ENCODE measurements at places on chromosomes 3 and 15.

DNA sequence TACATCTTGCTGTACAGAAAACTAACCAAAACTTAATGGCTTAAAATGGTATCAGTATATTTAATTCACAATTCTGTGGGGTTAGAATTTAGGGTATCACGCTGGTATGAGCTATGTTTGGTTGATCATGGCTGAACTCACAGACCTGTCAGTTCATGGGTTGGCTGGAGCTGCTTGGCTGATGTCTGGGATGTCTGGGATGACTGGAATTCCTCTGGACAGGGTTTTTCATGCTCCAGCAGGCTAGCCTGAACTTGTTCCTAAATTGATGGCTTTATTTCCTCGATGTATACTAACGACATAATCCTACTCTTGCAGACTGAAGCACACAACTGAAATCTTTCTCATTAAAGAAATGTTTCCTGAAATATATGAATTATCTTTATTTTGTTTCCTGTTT is 338.9 kb upstream of the GBE1 start:
- DNase-seq: no peak

GRCh38 chr3:103968751-103969150 is 1398.0 kb upstream of the ALCAM start:
- no peak for DNase-seq

DNA sequence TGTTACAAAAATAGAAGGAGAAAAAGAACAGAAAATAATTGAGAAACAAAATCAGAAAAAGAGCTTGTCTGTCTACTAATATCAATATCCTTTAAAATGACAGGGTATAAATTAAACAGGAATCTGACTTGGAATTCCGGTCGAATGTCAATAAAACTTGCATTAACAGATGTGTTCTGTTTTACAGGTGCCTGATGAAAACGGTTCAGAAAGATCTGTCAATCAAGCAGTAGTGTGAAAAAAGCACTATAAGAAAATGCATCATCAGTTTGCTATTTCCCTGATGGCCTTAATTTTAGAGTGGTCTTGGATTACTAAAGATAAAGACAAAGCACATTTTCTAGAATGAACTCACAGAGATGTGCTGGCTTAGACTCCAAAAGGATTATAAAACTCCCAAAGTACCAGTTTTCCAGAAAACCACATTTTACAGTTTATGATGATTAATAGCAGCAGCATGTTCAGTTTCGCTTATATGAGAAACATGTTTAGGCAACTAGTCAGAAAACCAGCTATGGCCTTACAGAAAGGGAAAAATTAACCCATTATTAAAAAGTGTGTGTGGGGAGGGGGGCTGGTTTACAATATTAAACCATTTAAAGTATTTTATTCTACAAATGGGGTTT is 8.2 kb upstream of the C3orf38 start:
- DNase-seq: no peak

DNA sequence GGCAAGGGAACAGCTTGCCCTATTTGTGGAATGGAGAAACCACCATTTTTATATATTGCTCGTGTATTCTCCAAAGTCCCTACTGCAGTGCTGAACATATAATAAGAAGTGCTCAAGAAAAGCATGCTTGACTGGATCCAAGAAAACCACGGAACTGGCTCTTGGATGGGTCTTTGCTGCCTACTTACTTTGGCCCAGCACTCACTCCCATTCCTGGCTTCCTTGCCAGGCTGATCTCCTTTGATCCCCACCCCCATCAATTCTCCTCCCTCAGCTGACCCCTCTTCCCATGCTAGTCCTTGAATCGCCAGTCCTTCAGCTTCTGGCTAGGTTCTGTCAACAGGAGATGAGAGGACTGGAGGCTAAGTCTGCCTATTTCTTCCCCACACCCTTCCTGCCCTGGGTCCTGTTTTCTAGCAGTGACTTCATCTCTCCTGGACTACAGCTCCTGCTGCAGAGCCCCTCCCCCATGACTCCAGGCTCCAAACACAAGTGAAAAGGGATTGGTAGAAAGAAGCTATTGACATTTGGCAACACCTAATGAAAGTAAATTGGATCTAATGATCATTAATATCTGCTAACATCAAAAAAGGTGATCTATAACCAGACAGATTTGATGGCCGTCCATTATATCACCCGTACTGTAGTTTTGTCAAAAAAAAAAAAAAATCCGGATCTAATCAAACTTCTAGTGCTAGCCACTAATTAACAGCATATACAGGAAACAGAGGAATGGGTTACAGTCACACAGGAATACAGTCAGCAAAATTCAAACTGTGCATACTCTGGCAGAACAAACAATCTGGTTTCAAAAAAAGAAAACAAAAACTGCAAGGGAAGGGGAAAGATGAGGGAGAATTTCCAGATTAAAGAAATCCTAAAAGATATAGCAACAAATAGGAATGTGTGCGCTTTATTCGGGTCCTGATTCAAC is 7.8 kb downstream of the FAM240A start:
- DNase-seq: no peak

GRCh38 chr3:143240886-143241285 is 121.3 kb downstream of the CHST2 start:
- no peak for DNase-seq

DNA sequence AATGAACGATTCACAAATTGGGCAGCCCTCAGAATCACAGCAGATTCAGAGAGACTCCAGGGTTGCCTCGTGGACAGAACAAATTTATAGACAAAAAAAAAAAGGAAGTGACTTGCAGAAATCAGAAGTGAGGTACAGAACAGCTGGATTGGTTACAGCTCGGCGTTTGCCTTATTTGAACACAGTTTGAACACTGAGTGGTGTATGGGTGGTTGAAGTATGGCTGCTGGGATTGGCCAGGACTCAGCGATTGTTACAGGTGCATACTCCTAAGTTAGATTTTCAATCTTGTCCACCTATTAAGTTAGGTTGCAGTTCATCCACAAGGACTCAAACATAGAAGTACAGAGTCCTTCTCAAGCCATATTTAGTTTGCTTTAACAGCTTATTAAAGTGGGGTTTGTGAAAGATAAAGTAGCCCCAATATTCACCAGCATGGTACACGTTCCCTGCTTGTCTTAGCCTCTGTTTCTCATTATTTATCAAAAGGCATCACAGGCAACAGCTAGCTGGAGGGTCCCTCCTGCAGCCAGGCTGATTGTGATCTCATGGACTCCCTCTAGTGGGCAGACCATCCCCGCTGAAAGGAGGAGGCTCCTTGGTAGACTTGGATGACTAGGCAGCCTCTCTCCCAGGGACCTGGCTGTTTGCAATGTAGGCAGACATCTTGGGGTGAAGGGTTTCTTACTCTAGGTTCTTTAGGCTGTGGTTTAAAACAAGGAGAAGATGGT is 17.6 kb upstream of the ALDH1L1 start:
- peak; percentile 77 for DNase-seq

GRCh38 chr3:73694983-73695757 is 70.4 kb upstream of the PDZRN3 start:
- DNase-seq: no peak

- DNase-seq: no peak
Observed at GRCh38 chr3:66363148-66363547, 137.7 kb downstream of the LRIG1 start.

GRCh38 chr3:55484801-55485791 is 2.0 kb downstream of the WNT5A start:
- peak; percentile 64 for DNase-seq

- DNase-seq: no peak
Observed at GRCh38 chr15:71111181-71111565, 4.1 kb upstream of the THSD4 start.

- DNase-seq: no peak
Observed at GRCh38 chr3:130948929-130949328, 55.0 kb downstream of the ATP2C1 start.

DNA sequence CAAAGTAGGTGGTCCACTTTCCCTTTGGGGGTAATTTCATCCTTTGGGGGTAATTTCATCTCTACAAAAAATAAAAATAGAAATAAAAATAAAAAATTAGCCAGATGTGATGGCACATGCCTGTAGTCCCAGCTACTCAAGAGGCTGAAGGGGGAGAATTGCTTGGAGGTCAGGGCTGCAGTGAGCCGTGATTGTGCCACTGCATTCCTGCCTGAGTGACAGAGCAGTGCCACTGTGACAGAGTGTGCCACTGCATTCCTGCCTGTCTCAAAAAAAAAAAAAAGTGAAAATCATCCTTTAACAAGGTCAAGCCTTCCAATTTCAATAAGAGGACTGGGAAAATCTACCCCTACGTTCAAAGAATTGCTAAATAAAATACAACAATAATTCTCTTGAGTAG is 22.8 kb downstream of the SERP1 start:
- no peak for DNase-seq

DNA sequence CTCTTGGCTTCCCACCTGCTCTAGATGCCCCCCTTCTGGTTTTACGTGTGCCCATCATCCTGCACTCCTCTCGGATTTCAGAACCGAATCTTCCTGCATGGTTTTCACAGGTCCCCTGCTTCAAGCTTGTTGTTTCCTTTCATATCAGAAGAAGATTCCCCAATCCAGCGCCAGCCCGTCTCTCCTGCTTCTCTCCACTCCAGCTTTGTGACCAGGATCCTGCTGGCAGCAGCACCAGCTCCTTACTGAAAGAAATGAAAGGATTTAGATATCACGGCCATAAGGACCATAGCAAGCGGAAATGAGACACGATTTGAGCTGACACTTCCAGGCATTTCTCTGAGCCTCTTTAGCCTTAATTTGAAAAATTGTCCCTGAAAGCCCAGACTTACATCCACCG is 180.3 kb upstream of the UBE3A start:
- DNase-seq: no peak

DNA sequence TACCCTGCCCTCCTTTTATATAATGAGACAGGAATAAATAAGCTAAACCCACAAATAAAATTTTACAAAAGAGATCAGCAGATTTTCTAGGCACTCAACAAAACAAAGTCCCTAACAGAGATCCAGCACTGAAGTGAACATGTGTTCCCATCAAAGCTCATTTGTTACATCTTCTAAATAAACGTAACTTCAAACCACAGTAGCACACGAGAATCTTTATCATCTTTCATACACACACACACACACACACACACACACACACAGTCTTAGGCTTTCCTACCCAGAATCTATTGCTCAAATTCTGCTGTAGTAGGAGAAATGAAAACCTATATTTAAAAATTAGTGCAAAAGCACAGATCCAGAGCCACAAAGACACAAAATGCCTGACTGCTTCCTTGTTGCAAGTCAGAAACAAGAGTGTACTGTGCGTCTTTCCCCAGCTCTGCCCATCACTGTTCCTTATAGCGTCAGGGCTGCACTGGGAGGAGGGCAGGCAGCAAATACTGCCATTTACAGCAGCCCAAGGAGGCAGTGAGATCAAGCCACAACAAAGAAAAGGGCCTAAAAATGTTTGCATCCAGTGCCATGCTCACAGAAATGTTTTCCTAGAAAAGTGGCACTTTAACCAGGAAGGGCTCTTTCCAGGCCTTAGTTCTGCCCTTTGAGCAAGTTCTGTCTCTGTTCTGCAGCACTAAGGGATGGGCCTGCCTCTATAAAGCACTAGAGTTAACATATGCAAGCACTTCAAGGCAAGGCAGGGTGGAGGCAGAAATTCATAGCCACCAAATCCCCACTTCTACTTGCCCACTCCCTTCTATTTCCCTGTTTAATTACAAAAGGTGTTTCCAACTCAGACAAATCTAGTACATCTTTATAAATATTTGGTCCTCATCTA is 6.0 kb downstream of the IP6K1 start:
- DNase-seq: no peak

GRCh38 chr3:31421314-31422048 is 111.2 kb upstream of the STT3B start:
- DNase-seq: no peak

DNA sequence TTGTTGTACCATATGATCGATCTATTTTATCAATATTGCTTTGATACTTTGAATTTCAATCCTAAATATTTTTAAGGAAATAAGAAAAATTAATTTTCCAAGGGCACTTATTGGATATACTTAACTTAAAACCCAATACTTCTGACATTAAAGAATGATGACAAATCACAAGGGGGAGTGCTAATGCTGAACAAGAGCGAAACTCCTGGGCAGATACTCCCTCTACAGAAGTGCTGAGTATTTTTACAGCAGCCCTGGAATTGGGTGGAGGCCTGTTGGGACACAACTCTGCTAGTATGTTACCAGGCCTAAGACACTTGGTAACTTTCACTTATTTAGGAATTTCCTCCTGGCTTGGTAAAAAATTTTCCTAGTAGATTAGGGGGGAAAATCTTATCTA is 46.2 kb downstream of the DENND6A start:
- DNase-seq: no peak

GRCh38 chr3:20574746-20575145 is 388.7 kb upstream of the SGO1 start:
- DNase-seq: no peak

GRCh38 chr3:16801698-16802097 is 83.1 kb upstream of the PLCL2 start:
- DNase-seq: peak; percentile 13

GRCh38 chr3:149366941-149367840 is 10.3 kb downstream of the TM4SF1 start:
- peak; percentile 42 for DNase-seq

DNA sequence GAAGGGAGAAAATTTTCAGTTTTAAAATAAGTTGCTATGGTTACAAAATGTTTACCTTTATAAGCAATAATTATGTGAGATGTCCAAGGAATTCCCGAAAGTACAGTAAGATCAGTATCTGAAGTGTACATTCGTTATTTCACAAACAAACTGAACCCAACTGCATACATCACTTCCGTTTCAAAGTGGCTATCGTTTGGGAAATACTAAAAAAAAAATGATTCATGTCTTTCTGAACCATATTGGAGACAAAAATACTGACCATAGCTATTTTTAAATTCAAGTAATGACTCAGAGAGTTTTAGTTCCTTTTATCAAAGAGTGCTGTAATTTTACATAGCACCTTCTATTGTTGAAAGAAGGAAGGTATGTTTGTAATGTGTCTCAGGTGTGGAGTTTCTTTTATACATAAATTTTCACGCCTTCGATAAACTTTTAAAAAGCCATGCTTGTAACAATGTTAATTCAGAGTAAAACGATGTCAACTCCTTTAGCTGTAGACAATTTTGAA is 8.0 kb upstream of the ANKRD28 start:
- DNase-seq: no peak

GRCh38 chr3:126061301-126062032 is 22.5 kb downstream of the SLC41A3 start:
- DNase-seq: no peak

DNA sequence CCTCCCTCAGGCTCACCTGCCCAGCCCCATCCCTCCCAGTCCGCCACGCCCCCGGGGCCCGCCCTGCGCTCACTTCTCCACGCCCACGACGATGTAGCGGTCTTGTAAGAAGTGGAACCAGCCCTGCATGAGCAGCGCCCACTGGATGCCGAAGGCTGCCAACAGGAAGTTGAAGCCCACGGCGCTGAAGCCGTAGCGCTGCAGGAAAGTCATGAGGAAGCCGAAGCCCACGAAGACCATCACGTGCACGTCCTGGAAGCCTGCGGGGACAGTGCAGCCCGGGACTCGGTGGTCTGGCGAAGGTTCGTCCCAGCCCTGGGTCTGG is 9.7 kb downstream of the RHCG start:
- DNase-seq: peak; percentile 64

- no peak for DNase-seq
Observed at GRCh38 chr3:119018690-119019463, 15.8 kb downstream of the IGSF11 start.

All from activated CD8-positive, alpha-beta T cell treated with anti-CD3 and anti-CD28 coated beads for 36 hours (primary cell).